ENCODE measurements at places on chromosomes 1 and 21.

DNA sequence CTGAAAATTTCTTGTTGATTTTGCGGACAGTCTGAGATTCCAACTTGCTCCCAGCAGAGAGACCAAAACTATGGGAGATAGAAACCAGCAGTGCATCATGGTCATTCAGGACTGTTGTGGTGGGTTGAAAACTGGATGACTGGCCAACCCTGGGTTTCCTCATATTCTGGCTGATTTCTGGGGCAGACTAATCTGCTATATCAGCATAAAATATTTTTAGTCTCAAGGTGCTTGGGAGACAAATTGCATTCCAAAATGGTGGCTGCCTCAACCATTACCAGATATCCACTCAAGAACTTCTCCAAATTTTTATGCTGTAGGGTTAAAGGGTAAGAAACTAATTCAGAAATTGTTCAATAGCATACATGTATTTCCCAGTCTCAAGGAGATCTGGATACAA is 434.0 kb downstream of the BRINP3 start:
- no peak for DNase-seq

GRCh38 chr1:162229549-162229948 is 147.1 kb downstream of the SPATA46 start:
- DNase-seq, result no peak

DNA sequence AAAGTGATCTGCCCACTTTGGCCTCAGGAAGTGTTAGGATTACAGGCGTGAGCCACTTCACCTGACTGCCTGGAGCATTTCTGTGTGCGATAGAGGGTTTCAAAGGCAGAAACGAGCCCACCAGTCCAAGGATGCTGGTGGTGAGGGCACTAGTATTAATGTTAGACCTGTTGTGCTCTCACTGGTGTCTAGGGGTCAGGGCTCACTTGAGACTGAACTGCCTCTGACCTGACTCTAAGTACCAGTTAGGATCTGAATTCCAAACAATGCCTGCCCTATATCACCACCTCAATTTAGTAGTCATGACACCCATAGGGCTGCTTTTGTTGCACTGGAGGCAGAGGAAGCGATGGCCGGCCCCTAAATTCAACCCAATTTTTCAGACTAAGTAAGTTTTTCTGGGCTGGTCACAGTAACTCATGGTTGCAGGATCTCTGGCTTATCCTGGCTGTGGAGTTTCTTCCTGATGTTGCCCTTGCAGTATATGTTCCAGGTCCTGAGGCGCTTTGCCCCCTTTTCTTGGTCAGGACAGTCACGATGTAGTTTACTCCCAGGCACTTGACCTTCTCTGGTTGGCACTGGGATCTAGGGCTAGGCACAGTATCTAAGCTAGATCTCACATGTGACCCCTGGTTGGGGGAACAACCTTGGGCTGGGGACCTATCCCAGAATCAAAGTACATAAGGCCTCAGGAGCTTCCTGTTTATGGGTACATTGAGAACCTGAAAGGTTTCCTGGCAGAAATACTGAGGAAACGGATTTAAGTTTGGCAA is 4.5 kb downstream of the CCDC17 start:
- DNase-seq, result peak; percentile 58

- no peak for DNase-seq
Observed at GRCh38 chr1:221761354-221762002, 19.6 kb upstream of the DUSP10 start.

DNA sequence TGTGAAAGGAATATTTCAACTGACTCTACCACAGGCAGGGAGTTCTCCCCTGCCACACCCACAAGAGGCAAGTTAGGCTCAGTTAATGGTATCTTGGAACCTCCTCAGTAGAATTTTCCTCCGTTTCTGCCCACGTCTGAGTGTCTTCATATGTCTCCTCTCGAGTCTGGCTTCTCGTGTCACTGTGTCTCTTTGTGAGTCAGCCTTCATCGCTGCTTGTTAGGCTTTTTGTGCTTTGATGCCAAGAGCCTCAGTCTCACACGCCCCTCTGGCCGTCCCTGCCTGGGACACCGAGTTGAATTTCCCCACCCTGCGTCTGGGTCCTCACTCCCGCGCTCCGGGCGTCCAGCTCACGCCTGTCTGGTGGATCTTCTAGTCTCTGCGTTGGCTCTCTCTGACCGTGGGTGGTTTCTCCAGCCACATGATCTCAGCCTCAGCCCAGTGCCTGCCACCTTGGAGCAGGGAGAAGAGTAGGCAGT is 125.7 kb upstream of the GADD45A start:
- DNase-seq, result peak; percentile 56

DNA sequence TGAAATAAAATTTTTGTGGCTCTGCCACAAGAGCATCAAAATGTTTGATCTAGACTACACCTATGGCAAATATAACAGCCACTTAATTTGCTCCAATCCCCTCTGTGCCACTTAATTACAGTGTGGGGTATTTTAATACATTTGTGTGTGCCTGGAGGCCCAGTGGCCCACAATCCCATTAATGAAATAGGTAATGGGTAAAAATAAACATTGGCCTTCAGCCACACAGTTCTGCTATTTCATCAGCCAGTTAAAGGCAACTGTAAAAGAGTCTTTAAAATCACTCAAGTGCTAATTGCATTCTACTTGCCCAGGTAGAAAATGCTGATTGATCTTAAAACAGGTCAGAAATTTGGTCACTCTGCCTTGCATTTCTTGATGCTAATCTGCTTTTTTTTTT is 151.6 kb upstream of the UBE2U start:
- no peak for DNase-seq

GRCh38 chr1:248837045-248837780 is 811 bp upstream of the ZNF672 start:
- no peak for DNase-seq

DNA sequence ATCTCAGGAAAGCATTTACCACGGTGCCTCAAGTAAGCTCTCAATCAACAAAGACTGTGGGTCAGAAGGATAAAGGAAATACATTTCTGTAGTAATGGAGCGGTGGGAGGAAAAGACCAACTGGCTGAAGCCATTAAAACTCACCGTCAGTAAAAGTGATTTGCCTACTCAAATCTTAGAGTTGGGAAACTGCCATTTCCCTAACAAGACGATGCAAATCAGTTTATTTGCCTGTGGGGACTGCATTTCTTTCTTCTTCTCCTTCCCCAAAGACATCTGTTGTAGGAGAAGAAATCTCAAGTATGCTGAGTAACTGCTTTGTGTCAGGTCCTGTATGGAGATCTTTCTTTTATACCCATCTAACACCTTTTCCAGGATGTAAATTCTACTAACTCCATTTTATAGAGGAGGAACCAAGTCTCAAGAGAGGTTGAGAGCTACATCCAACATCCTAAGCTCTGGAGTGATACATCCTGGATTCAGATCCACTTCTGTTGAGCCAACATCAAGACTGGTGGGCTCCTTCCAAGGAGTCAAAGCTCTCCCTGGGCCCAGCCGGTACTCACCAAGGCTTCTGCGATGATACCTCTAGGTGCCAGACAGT is 219.3 kb upstream of the FGGY start:
- no peak for DNase-seq

DNA sequence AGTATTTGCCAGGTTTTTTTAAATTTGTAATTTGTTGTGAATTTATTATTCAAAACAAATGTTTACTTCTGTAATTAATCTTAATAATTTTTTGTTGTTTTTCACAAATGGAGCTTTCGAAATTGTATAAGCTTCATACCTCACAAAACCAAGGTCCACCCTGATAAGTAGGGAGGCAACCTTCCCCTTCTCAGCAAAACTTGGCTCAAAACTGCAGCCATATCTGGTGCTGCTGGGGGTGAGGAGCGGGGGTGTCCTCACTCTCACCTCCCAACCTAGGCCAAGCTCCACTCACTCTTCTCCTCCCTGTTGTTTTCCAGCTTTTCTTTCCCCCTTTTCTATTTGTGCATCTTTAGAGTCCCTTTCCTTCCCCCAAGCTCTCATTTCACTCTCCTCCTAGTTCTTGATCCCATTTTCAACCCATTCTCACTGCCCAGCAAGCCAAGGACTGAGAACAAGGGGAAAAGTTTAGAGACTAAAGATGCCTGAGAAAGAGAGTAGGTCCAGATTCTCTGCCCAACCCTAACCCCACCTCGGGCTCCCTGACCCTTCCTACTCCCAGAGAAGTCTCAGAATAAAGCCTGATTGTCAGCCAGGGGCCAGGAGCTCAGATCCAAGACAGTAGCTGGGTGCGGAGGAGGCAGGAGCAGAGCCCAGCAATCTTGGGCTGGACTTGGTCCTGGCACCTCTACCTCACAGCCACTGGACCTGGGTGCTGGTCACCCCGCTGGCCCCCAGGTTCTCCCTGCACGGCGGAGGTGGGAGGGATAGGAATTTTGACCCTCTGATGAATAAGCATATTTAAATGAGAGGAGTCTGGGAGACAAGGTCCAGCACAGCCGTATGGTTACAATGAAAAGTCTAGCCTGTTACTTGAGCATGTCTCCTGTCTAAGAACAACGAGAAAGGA is 8.3 kb upstream of the CFAP45 start:
- DNase-seq, result no peak

GRCh38 chr1:24584171-24584647 is 28.3 kb downstream of the NCMAP start:
- DNase-seq, result no peak

DNA sequence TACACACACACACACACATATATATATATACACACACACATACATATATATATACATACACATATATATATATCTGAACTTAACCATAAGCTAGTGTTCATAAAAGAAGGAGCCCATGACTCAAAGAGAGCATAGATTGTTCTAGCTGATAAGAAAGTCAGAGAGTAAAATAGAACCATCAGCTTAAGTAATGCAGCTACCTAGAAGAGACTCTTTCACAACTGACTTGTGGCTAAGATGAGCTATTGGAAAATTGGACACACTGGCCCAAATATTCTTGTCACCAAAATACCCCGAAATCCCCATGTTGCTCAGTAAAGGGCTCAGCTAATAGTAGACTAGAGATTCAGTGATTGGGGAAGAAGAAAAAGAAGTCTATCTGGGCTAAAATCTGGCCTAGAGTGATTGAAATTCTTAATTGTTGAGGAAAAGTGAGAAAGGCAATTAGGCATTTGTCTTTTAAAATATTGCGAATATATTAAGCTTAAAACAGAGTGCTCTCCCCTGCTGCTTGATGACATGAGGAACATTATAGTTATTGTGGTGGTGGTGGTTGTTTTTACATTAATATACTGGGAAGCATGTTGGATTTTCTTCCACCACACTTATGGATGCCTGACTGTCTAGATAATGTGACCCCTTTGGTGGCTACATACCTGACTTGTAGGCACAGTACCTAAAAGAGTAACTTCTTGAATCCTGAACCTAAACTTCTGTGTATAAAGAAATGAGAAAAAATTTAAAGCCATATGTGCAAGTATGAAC is 6.3 kb downstream of the SLAMF1 start:
- DNase-seq, result no peak

GRCh38 chr1:11674488-11674887 is 6.5 kb downstream of the MAD2L2 start:
- DNase-seq, result no peak

GRCh38 chr1:7513081-7513480 is 258.0 kb upstream of the VAMP3 start:
- DNase-seq, result no peak

DNA sequence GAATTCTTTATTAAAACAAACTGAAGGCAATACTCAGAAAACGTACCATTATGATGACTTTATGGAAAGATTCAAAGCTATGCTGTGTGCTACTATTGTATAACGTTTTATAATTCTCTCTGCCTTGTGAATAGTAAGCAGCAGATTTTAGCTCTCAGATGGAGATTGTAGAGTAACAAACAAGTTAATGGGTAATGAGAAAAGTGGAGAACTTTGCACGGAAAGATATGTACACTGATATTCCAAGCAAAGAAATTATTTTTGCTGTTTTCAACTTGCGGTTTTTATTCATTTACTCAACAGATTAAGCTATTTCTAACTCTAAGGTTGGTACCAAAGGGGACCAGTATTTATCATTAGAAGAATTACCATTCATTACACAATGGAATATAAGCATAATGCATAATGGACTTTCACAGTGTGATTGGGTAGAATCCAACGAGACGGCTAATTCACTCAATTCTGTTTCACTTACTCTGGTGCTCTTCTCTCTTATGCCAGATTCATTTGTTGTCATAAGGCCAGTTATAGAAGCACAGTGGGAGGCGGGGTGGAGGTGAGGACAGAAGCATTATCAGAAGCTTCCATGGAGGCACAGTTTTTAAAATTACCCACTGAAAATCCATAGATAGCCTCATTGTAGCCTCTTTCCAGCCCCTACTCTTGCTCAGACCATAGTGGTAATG is 38.6 kb downstream of the ATP1B1 start:
- no peak for DNase-seq

- DNase-seq, result no peak
Observed at GRCh38 chr1:203554071-203554470, 60.1 kb downstream of the OPTC start.

- DNase-seq, result no peak
Observed at GRCh38 chr1:222126052-222126451, 384.2 kb upstream of the DUSP10 start.

DNA sequence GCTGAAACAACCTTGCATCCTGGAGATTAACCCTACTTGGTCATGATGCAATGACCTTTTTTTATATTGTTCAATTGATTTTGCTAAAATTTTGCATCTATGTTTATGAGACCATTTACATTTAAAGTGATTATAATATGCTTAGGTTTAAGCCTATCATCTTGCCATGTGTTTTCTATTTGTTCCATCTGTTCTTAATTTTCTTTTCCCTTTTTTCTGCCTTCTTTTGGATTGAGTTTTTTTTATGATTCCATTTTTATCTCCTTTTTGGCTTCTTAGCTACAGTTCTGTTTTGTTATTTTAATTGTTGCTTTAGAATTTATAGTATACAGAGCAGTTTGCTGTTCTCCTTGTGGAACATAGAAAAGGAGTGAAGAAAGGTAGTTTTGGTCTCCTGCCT is 385.1 kb upstream of the USP24 start:
- DNase-seq, result no peak

DNA sequence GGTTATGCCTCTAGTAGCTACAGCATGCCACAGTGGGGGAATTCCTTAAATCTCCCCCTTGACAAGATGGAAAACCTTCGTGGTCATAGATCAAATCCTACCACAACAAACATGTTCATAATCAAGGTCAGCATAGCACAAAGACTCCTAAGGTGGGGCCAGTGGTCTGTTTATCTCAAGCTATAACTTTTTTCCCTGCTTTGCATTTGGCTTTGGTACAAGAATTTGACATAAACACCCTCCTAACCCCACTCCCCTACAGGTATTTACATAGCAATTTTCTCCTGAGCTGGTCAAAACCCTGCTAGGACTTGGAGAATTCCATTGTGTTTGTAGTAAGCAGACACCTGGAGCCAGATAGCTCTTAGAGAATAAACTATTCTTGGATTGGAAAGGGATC is 58.5 kb downstream of the HIVEP3 start:
- DNase-seq, result no peak

- peak; percentile 63 for DNase-seq
Observed at GRCh38 chr1:10803971-10804820, 7.8 kb upstream of the CASZ1 start.

Measured in endodermal cell (in vitro differentiated cells).